ENCODE measurements at places on chromosomes 12 and 14.

GRCh38 chr14:86780461-86780860 is 1212.5 kb downstream of the GALC start:
- DNase-seq = no peak

- DNase-seq = no peak
Measured at GRCh38 chr14:38078393-38078792, 129.3 kb upstream of the SSTR1 start.

- peak; percentile 24 for DNase-seq
Measured at GRCh38 chr12:105107171-105107493, 399 bp upstream of the WASHC4 start.

GRCh38 chr14:93880021-93880820 is 46.9 kb upstream of the FAM181A start:
- DNase-seq = no peak

- no peak for DNase-seq
Measured at GRCh38 chr12:75840994-75841355, 190.6 kb downstream of the PHLDA1 start.

- DNase-seq = peak; percentile 30
Measured at GRCh38 chr14:76386944-76387782, 11.2 kb downstream of the ESRRB start.

GRCh38 chr12:57853864-57854556 is 7.5 kb upstream of the CTDSP2 start:
- DNase-seq = no peak

- no peak for DNase-seq
Measured at GRCh38 chr12:22163594-22163993, 117.6 kb downstream of the CMAS start.

DNA sequence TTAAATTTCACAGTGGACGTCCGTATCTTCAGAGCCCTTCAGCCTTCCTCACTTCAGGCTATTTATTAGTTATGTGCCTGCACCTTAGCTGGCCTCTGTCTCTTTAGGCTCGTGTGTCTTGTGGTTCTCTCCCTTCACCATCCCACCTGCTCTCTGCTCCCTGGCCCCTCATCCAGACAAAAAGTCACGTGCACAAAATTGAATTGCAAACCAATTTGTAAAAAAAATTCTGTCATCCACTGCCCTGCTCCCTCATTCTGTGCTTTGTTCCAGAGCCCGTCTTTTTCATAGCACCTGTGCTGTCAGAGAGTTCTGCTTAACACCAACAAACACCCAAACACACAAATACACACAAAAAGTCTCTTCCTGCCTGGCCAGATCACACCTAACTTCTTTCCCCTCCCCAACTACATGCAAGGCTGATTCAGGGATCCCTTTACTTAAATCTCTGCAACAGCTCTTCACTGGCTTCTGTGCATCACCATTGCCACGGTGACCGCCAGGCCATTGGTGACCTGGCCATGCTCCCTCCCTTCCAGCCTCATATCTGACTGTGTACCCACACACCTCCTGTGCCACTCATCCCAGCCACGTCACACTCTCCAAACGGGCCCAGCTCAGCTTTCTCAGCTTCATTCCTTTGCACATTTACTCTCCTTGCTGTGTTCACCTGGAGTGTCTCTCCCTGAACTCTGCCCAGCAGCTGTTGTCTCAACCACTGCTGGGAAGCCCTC is 205.7 kb downstream of the TTC8 start:
- DNase-seq = no peak

DNA sequence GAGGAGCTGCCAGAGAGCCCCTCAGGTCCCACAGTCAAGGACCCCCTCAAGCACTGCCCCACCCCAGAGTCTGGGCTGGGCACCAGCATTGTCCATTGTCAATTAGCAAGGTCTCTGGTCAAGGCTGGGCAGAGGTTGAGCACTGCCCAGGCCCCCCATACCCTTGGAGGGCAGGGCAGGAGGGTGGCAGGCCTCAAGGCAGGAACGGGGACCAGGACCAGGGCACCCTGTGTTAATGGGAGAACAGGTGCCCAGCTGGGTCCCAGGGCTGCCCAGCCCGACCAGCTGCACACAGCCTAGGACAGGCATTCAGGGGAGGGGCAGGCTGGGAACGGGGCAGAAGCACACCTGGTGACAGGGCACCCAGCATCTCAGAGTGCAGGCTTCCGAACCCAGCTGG is 18.4 kb downstream of the SIVA1 start:
- DNase-seq = no peak

DNA sequence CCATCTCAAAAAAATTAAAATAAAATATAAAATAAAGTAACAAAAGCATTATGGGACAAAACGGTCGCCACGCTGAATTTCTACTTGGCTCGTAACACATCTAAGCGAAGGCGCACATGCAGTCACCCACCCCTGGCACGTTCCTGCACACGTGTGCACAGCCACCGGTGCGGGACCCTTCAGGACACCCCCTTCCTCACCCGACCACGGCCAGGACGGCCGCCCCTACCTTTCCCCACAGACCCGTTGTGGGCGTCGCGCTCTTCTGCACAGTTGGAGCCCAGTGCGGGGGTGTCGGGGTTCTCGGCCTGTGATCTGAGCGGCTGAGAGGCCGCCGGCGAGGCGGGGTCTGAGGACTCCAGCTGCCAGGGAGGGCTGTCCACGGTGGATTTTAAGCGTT is 44.4 kb upstream of the GPR68 start:
- no peak for DNase-seq

DNA sequence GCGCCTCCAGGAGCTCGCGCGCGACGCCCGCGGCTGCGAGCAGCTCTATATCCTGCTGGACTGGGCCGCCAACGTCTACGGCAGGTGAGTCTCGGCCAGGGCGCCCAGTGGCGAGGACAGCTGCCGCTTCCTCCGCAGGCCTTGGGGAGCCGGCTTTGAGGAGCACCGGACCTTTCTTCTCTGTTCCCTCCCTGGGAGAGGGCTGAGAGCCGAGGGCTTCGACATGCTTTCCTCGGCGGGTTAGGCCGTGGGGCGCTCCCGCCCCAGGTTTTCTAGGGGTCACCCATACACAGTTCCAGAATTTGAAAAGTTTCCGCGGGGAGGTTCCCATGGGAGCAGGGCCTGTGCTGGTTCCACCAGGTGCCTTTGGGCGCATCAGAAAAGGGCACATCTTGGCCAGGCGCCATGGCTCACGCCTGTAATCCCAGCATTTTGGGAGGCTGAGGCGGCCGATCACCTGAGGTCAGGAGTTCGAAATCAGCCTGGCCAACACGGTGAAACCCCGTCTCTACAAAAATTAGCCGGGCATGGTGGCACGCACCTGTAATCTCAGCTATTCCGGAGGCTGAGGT is 8.2 kb downstream of the EXOC3L4 start:
- no peak for DNase-seq

Measured in NCI-H446 (cell line).